ENCODE measurements at places on chromosomes 11 and 22.

DNA sequence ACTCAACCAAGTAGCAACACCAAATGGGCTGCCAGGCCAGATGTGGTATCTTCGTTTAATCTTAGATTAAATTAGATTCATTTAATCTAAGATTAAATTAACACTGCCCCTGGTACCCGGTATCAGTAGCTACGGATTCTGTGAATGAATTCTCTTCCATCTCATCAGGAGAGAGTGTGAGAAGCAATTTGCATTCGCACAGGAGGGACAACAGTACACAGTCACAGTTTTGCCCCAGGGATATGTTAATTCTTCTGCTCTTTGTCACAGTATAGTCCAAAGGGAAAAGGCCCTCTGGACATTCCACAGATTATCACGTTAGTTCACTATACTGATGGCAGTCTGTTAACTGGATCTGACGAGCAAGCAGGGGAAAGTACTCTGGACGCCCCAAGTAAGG, 22.9 kb downstream of the ASCL2 start:
- no peak for DNase-seq

GRCh38 chr22:37818409-37819104, 4.6 kb upstream of the GALR3 start:
- DNase-seq, result peak; percentile 78

DNA sequence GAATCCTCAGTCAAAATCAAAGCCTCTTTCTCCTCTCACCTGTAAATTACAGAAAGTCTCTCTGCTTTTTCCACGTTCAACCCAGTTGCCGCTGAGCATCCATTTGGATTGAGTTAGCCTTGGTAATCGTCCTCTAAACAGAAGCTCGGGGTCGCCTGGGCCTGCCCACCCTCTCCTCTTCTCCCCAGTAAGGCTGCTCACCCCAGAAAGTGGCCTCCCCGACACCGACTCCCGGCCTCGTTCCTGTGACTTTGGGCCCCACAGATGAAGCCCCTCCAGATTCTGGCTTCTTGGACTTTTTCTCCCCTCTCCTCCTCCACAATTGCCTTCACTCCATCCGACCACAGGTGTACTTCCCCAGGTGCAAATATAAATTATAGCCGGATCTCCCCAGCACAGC, 1500.0 kb downstream of the BRD1 start:
- no peak for DNase-seq

DNA sequence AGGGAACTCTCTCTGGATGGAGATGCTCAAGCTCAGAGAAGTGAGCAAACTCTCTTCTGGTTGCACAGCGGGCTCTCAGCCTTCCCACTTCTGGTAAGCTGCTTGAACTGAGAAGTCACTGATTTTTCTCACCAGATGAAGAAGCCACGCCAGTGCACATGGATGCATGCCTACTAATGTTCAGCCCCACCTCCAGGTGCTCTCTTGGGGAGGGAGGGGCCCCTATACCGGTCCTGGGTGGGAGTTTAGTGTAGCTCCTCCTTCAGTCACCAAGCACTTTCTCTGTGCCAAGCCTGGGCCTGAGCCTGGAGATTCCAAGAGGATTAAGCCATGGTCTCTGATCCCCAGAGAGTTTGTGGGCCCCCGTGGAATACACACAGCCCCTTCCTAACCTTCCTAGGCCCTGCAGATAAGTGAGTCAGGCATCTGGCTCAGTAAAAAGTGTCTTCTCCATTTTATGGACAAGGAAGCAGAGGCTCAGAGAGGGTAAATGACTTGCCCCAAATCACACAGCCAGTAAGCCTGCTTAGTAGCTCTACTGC, 142.2 kb downstream of the ST3GAL4 start:
- no peak for DNase-seq

DNA sequence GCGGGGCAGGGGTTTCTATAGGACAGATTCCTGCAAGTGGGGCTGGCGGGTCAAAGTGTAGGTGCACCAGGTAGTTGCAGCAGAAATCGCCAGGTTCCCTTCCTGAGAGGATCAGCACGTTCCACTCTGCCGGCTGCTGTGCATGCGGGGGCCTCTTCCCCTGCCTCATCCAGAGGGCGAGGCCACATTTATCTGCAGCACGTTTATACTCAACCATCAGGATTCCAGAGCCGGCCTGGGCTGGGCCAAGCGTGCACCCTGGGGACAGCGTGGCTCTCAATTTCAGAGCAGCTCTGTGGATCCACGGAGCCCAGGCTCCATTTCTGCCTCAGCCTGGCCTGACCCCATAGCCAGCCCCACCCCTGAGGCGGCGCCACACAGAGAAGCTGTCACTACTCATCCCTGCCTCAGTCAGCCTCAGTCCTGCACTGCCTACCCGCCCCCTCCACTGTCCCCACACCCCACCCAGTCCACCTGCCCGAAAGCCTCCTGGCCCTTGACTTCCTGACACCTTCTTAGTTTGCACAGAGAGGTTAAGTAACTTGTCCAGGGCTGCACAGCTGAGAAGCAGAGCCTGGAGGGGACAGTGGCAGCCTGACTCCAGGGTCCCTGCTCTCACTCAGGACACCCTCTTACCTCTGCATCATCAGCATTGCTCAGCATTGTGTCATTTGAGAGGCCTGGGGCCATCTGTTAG, 45.9 kb upstream of the RTL6 start:
- no peak for DNase-seq

- DNase-seq, result no peak
These were observed 2.1 kb upstream of the OAF start for GRCh38 chr11:120208777-120209176.

DNA sequence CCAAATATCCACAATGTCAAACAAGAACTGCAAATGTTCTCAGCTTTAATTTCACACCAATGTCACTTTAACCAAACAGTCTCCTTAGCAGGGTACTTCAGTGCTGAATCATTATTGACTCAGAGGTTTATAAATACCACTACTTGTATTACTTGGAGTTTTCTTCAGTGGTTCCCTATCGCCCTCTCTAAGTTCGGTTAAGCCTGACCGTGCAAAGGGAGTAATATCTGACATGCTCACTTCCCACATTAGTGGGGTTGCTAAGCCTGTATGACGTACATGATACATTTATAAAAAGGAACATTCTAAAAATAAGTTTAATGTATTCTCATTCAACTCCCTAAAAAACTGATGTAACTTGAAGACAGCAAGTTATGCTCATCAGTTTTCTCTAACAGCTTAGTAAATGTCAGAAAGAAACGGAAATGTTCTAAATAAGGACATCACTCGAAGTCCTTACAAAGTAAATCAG, 93.1 kb upstream of the ZC3H12C start:
- no peak for DNase-seq

- DNase-seq, result no peak
These were observed 6.4 kb upstream of the NNMT start for GRCh38 chr11:114289779-114290178.

GRCh38 chr22:49785046-49785521, 42.6 kb downstream of the BRD1 start:
- DNase-seq, result no peak

DNA sequence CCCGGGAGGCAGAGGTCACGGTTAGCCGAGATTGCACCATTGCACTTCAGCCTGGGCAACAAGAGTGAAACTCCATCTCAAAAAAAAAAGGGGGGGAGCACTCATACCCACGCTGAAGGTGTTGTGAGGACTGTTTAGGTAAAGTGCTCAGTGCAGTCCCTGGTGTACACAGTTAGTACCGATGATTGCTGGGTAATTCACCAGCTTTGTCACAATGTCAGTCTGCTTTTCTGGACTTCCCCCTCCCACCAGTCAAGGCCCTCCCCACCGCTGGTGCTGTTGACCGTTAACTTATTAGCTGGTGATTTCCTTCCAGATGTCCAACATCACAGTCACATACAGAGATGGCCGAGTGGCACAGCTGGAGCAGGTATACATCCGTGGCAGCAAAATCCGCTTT, 11.9 kb downstream of the SNRPD3 start:
- no peak for DNase-seq

GRCh38 chr11:103035791-103036434, 56.0 kb downstream of the DCUN1D5 start:
- DNase-seq, result peak; percentile 3

GRCh38 chr11:10483174-10483573, 28.1 kb downstream of the AMPD3 start:
- no peak for DNase-seq

DNA sequence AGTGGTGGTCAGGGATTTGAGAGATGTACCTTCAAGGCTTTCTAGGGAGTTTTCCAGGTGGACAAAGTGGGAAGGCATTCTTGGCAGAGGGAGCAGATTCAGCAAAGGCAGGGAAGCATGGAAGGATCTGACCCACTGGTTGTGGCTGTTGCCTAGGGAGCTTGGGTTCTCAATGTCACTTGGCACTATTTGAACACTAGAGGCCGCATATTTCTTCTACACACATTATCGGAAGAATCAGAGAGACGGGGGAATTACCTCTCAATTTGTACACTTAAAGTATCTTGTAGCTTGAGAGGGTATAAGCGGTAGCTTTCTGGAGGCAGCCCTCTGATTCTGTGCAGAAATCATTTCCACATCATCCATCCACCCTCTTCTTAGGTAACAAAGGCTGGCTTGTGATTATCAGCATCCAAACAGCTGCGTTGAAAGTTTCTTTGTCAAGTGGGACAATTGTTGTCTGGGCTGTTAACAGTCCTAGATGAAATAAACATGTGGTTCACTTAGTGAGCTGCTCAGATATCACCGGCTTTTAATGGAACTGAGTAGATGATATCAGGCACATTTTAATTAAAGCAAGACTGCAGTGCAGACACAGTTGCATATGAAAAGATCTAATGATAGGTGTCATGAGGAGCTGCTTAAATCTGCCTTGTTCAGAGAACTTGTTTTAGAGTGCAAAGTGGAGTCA, 2.6 kb downstream of the NELL1 start:
- DNase-seq, result no peak

- no peak for DNase-seq
These were observed 505 bp downstream of the FAM227A start for GRCh38 chr22:38655519-38656255.

DNA sequence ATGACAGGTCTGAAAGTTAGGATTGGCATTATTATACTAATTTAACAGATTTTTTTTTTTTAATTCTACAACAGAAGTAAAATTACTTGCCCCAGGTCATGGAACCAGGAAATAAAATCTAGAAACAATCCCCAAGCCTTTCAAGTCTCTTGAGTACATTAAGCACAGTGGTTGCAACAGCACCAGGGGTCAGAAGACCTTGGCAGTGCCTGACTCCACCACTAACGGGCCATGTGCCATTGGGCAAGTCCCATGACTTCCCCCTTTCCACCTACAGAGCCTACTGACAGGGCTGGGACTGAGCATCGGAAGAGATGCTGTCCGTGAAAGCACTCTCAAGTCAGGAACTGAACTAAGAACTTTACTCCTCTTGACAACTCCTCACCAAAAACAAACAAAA, 98.6 kb upstream of the AKIP1 start:
- DNase-seq, result no peak

DNA sequence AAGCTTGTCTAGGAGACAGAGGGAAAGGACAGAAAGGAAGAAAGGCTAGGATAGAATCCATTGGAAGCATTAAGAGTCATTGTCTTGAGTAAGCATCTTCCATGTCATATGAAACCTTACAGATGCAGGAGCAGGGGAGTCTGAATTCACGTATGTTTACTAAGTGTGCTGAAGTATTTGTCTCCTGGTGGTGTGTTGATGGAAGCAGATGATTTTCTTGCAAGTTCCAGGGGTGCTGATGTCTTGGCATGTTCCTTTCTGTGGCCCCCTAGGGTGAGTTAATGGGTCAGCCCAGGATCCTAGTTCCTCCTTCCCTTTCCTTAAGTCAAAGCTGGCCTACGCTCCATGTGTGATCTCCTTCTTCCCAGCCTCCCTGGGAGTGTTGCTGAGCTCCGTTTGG, 110.2 kb downstream of the TEAD1 start:
- no peak for DNase-seq

DNA sequence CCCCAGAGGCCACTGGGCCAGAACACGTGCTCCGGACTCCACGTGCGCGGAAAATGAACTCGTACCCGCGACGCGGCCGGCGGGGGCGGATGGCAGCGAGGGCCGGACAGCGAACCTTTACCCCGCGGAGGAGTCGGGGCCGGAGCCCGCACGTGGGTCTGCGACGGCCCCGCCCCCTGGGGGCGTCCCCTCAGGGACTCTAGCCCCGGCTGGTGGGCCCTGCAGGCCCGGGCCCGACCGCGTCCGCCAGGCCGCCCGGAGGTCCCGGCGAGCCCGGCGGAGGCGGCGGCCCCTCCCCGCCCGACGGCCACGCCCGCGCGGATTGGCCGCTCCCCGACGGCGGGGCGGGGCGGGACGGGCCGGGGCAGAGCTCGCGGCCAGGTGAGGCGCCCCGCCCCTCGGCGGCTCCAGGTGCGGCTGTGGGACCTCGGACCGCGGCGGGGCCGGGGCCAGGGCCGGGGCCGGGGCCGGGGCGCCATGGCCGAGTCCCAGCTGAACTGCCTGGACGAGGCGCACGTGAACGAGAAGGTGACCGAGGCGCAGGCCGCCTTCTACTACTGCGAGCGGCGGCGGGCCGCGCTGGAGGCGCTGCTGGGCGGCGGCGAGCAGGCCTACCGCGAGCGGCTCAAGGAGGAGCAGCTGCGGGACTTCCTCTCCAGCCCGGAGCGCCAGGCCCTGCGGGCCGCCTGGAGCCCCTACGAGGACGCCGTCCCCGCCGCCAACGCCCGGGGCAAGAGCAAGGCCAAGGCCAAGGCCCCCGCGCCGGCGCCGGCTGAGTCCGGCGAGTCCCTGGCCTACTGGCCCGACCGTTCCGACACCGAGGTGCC, at the start of gene FAM83F:
TSS of gene FAM83F (plus strand) at position 389 of the 827 bp plus-strand sequence. CDS start at position 478, 89 bp downstream.
- peak; percentile 39 for DNase-seq

GRCh38 chr22:48849963-48850657, 977.6 kb downstream of the BRD1 start:
- DNase-seq, result no peak

DNA sequence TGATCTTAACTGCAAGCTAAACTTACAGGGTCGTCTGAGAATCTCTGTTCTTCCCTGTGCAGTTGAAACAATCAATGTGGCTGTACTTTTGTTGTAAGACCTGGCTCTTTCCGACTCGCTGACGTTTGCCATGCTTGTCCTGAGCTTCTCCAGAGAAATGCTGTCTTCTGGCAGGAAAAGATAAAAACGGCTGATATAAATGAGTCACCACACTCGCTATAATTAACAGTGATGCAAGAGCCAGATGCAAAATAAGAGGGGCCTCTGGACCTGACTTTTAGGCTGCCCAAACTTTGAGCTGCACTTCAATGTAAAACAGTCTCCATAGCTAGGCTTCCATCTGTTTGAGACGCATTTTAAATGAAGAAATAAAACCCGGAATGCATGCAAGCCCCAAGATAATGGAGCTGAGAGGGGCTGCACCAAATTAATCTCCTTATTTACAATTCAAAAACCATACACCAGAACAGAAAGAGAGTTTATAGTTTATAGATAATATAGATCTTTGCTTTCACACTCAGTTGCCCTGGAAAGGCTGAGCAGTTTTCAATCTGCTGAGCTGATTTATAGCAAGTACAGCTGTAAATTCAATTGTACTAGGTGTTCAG, 48.5 kb downstream of the WT1 start:
- no peak for DNase-seq

GRCh38 chr11:111086058-111086457, 159.5 kb upstream of the POU2AF2 start:
- DNase-seq, result no peak

GRCh38 chr11:118933486-118933885, 7.8 kb upstream of the BCL9L start:
- no peak for DNase-seq
